ENCODE measurements at places on chromosomes 7 and 10.

GRCh38 chr10:97650726-97651125 is 10.3 kb downstream of the PI4K2A start:
- no peak for DNase-seq

DNA sequence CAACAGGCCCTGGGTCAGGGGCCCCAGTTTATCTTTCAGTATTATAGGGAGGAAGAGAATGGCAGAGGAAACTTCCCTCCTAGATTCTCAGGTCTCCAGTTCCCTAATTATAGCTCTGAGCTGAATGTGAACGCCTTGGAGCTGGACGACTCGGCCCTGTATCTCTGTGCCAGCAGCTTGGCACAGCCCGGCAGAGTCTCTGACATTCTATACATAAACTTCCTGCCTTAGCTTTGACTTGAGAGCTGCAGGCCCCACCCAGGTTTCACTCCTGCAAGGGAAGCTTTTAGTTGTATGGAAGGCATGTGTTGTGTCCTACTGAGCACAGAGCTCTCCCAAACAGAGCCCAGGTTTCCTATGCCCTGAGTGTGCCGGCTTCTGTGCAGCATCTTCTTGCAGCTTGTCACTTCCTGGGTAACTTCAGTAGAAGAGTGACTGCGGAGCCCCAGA is 205.6 kb upstream of the PRSS58 start:
- DNase-seq, result peak; percentile 38

- DNase-seq, result no peak
Observed at GRCh38 chr10:125056161-125057132, 103.9 kb downstream of the CTBP2 start.

- DNase-seq, result no peak
Observed at GRCh38 chr7:116438267-116438666, 61.3 kb upstream of the CAV2 start.

DNA sequence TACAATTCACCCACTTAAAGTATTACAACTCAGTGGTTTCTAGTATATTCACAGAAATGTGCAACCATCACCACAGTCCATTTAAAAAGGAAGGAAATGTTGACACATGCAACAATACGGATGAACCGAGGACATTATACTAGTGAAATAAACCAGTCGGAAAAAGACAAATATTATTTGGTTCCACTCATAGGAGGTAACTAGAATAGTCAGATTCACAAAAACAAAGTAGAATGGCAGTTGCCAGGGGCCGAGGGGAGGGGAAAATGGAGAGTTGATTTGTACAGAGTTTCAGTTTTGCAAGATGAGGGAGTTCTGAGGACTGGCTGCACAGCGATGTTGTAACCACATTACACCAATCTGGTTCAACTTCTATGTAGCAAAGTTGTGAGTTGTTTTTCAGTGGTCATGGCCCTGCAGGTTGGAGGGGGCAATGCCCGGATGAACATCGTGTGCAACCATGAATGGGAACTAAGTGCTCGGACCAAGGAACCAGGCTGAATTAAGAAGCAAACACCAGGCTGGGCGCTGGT is 17.6 kb upstream of the TNPO3 start:
- no peak for DNase-seq

GRCh38 chr7:40721342-40721949 is 586.6 kb downstream of the SUGCT start:
- no peak for DNase-seq

DNA sequence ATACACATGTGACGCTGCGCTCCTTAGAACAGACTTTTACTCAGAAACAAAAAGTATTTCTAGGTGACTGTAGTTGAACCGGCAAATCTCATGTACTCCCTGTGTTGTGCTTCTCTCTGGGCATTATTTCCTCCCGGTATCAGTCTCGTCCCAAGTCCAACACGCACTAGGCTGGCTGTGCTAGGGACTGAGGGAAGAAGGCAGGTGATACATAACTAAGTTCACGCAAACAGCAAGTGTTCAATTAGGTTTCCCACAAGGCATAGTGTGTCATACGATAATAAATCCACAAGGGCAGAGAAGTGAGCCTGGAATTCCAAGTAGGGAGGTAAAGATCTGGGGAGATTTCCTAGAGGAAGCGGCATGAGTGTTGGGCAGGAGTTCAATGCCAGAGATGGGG is 20.4 kb downstream of the FAM53B start:
- DNase-seq, result no peak

DNA sequence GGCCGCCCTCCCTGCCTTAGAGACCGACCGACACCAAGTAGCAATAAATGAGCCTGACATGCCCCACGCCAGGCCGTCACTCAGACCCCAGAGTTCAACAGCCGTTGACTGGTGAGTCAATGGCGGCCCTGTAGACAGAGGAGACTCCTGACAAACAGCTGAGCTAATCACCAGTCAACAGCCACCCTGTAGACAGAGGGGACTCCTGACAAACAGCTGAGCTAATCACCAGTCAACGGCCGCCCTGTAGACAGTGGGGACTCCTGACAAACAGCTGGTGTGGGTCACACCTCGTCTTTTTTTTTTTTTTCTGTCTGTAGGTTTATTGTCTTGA is 16.9 kb upstream of the KNDC1 start:
- no peak for DNase-seq

Measured in stimulated activated CD4-positive, alpha-beta T cell treated with anti-CD3 and anti-CD28 coated beads, Interleukin-15, amount 100 ng/mL, for 24 hours (primary cell).